NCI-H2171 (cell line): ENCODE measurements at places on chromosomes 7 and 10.

GRCh38 chr7:80230327-80230726 is 95.7 kb downstream of the GNAI1 start:
- DNase-seq = no peak

GRCh38 chr7:1331561-1332467 is 99.1 kb downstream of the UNCX start:
- DNase-seq = peak; percentile 86

GRCh38 chr7:7119729-7120128 is 62.6 kb upstream of the C1GALT1 start:
- peak; percentile 19 for DNase-seq

GRCh38 chr10:30503700-30504266 is 69.8 kb downstream of the MAP3K8 start:
- DNase-seq = no peak

GRCh38 chr7:130154501-130155317 is 50.5 kb downstream of the TMEM209 start:
- peak; percentile 87 for DNase-seq

DNA sequence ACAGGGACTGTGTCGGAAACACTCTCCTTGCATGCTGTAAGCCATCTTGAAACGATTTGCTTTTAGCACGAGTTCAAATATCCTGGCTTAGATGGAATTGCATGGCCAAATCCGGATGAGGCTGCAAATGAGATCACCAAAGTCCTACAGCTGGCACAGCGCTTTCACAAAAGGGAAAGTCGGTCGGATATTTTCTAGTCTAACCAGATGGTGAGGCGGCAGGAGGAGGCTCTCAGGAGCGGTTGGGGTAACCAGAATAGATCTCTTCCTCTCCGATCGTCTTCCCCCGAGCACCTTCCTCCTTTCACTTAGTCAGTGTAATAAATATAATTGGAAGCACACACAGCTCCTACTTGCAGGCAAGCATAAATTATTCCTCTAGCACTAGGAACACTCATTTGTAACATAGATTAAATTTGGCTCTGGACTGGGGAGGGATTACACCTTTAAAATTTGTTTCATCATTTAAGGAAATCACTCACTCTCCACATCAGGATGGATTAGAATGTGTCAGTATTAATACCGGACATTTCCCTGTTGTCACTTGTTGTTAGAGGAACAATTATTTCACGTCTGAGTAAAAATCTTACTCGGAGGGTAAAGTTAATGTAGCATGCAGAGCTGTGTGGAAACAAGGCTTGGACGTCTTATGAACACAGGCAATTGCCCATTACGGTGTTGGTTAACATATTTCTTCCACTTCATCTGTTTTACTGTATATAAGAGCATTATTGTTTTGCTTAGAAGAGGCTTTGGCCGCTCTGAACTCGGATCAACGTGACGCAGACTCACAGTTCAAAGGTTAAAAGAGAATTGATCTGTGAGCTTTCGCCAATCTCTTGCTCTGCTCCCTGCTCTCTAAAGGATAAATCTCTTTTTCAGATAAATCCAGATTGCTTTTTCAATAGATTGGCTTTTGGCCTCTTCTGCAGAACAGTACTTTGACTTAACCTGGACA is 857.9 kb downstream of the TYW1 start:
- DNase-seq = peak; percentile 75

DNA sequence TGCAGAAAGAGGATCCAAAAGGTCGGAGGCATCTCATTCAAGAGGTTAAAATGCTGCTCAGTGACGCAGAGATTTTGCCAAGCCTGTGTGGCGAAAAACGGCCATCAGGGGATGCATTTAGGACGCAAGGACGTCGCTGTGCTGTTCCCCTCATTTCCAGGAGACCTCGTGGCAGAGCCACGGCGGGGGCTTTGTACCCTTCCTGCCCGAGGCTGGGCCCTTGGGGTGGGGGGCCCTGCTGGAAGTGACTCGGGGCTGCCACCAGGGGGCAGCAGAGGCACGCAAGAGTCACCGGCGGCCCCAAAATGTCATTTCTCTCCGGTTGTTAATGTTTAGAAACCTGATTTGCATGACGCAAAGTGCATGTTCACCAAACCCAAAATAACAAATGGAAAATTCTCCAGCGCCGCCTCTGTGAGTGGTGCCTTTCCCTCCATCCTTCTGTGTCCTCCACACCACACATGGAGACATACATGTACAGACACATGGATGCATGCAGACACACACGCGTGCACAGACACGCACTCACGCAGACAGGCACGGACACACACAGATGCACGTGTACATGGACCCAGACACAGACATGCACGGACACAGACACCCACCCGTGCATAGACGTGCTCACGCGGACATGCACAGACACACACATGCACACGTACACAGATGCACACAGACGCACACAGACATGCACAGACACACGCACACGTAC is 51.0 kb upstream of the NKX6-2 start:
- peak; percentile 39 for DNase-seq

- no peak for DNase-seq
These were observed 364.6 kb downstream of the CCSER2 start for GRCh38 chr10:84693006-84693405.

DNA sequence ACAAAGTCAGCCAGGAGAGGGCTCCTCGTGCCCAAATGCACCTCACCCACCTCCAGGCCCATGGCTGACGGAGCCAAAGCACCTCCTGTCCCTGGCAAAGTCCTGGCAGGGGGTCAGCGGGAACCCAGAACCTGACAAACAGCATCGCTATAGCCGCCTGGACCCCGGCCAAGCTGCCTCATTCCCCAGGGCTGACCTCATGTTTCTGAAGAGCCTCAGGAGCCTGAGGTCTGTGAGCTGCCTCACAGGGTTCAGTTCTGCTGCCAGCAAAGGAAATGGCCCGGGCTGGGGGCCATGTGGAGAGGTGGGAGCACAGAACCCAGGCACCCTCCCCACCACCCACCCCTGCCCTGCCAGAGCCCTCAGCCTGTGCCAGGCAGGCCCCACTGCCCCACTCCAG is 4.2 kb upstream of the NANOS1 start:
- DNase-seq = no peak

- no peak for DNase-seq
These were observed 95.3 kb upstream of the GNAI1 start for GRCh38 chr7:80039251-80039884.
